Caco-2 (cell line): ENCODE measurements at places on chromosomes 6 and 20. TPM values are rescaled to one million over a fixed set of nuclear protein-coding genes. Genes with fewer than 3 reads are reported as not detected.

BCAS1 gene
- 1.2 and 2.0 TPM in 2 replicates for total RNA-seq

ALDH8A1 gene
- 0.21 and 0.29 TPM in 2 replicates for total RNA-seq

TCP11 gene
- not detected in 2 replicates for total RNA-seq

CDSN gene
- total RNA-seq: not detected in 2 replicates

KCNG1 gene
- total RNA-seq: 1.3 and 1.5 TPM in 2 replicates

GTPBP2 gene
- total RNA-seq: 44.2 and 47.2 TPM in 2 replicates

SLC44A4 gene
- total RNA-seq: 0.57 TPM in 1 of 2 replicates, not detected in the other
